EH (cell line): ENCODE measurements at places on chromosomes 4 and X.

GRCh38 chr4:84673475-84674240, 90.7 kb downstream of the CDS1 start:
- peak; percentile 91 for DNase-seq

DNA sequence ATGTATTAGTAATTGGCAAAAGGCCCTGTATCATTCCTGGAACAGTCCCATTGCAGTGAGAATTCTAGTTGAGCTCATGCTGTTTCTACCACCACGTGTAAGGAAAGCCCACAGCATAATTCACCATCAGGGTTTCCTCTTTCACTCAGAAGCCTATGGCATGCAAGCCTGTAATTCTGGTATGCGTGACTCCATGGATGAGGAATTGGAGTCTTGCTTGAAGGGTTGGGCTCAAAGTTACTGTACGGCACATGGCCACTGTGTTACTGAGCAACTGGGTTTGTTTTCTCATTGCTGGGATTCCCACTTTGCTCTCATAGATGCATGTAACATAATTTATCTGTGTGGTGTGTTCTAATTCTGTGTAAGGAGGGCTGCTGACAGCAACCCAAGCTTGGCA, 132.3 kb upstream of the NR3C2 start:
- peak; percentile 1 for DNase-seq

DNA sequence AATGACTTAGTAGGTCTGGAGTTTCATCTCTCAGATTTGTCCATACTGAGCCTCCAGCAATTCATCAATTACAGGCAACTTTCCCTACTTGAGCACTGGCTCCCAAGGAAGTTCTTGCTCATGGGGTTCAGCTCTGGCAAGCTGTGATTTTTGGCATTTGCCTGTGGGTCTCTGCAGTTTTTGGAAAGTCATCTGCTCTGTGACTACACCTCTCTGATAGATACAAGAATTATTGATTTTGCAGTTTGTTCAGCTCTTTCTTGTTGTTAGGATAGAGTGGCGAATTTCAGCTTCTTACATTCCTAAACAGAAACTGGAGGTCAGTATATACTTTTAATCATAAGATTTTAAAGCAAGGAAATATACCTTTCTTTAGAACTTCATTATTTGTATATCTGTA, 209.7 kb upstream of the NPY2R start:
- DNase-seq: no peak

GRCh38 chr4:8089862-8090261, 68.8 kb downstream of the ABLIM2 start:
- DNase-seq: no peak

DNA sequence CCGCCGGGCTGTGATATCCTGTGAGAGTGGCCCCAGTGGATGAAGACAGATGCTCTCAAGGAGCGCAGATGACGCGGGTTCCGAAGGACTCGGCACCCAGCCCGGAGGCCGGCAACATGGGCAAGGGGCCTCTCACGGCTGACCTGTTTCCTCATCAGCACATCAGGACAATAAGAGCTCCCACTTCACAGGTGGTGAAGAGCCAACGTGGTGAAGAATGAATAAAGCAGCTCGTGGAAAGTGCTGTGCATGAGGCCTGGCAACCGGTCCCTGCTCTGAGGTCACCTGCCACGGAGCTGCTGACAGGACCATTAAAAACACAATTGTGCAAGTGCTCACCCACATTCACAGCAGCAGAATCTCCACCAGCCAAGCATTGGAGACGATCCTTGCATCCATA, 22.9 kb downstream of the ABLIM2 start:
- DNase-seq: no peak

DNA sequence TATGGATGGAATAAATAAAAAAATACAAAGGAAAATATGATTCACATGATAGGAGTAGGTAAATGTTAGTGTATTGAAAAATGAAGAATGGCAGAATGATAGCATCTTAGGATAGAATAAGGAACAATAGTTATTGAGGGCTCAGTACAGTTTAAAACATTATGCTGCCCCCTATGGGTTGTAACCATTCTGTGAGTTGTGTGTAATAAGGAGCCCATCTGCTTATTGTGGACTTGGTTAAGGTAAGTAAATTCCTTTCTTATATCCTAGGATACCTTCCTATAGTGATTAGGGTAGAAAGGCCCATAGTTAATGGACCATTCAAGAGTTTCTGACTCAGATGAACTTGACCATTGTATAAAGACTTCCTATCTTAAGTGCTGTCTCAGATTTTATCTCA, 195.8 kb downstream of the PDHA2 start:
- no peak for DNase-seq
